Inflammatory macrophage treated with lipopolysaccharide for 4 hours (primary cell): ENCODE measurements at places on chromosomes 12 and 14.

DNA sequence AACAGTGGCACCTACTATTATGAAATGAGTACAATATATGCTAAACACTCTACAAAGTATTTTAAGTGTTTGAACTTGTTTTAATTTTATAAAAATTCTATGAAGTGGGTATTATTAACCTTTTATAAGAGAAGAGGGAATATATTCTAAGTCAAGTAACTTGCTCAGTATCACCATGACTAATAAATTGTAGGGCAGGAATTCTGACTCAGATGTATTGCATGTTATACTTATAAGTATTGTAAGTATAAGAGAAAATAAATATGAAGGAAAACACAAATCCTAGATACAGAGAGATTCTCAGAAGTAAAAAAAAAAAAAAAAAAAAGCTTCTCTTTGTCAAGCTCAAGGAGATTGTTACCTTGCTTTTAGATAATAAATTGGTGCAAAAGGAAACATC, 893.2 kb downstream of the SLC16A7 start:
- DNase-seq, result no peak

DNA sequence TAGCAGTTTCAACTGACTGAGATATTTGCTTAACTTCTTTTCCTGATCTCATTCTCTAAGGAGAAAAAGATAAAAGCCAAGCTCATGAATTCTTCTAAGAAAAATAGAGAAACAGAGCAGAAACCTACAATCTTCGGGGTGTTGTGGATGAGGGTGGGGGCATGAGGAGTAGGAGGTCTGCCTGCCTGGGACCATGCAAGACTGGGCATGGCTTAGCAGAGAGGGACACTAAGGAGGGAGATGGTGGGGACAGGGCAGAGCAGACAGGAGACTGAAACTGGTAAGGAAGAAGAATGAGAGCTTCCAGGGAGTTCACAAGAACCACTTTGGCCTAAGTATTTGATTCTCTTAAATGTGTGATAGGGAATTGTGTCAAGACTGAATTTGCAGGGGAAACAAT, 188.0 kb downstream of the CFAP54 start:
- no peak for DNase-seq

GRCh38 chr12:80749456-80749855, 32.7 kb downstream of the MYF5 start:
- no peak for DNase-seq

DNA sequence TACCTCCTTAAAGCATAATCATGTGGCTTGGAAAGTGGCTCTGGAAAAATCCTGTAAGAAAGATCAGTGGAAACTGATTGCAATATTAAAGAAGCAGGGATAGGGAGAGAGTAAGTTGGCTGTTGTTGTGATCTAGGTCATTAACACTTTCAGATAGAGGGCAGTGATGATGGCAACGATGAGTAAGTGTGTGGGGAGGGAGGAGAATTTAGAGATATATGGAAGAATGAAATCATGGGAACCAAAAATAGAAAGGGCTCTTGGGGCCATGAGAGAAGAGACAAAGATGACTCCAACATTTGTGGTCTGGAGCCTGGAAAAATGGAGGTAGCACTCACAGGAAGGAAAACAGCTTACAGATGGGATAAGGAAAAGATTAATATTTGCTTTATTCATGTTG, 23.3 kb downstream of the SNRPF start:
- DNase-seq, result no peak

DNA sequence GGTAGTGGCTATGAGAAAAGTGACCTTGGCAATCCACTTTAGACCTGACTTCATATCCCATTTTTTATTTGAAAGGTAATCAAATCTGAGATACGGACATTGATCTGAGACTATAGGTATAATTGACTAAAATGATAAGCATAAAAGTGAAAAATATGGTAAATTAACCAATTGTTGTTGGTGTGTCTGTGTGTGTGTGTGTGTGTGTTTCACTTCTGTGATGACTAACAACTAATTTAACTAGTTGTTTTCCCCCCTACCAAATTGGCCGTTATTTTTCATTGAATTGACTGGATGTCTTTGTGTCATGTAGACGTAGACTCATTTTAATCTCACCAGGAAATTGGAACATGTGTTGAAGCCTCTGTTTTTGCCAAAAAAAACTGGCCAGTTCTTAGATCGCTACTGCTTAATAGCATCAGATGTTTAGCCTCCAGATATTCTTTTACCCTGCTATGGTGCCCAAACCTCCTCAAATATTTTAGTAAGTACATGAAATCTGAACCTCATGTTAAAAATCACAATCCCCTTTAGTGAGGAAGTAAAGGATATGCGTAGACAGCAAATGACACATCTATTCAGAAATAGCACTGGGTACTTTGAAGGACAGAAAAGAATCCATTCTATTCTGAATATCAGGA, 395.0 kb downstream of the EGLN3 start:
- no peak for DNase-seq

DNA sequence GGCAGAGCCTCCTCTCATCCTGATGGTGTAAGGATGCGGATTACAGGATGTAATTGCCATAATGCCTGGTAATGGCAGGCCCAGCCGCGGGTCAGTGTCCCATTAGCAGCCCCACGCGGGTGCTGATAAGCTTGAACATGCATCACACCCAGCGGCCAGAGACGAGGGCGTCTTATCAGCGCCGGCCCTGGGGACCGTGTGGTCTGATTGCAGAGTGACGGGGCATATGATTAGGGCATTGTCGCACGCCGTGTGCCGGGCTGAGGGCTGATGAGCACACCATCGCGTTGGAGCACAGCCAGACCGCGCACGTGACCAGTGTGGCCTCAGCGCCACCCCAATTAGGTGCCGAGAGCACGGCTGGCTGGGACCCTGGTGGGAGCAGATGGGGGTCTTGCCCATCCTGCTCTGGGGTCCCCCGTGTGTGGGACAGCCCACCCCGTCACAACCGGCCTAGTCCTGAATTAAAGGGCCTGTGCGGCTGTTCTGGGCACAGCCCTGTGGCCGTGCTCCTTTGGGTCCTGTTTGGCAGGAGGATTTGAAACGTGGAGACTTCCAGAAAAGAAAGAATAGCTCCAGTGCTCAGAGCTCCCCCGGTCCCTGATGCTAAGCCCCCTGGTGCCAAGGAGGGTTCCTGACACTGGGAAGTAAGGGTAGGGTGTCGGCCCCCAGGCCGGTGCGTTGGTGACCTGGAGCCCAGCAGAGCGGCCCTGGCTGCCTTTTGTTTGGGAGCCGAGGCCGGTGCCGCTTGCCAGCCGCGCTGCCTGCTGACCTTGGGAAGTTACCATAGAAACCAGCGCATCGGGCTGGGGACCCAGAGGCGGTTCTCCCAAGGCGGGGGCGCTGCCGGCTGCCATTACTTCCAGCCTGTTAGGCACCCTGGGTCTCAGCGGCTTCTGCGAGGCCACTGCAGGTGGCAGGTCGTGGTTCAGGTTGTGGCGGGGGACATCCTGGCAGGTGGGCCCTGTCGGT, 20.7 kb downstream of the KIF26A start:
- no peak for DNase-seq

- peak; percentile 2 for DNase-seq
These were observed 28.8 kb downstream of the SIX4 start for GRCh38 chr14:60695327-60695726.

GRCh38 chr12:2776129-2776806, 18.5 kb upstream of the FKBP4 start:
- DNase-seq, result no peak

GRCh38 chr14:32722631-32723183, 216.0 kb upstream of the NPAS3 start:
- no peak for DNase-seq

- DNase-seq, result no peak
These were observed 148.8 kb downstream of the TMEM30B start for GRCh38 chr14:61132336-61132735.
